Smooth muscle cell of the brain vasculature (primary cell): ENCODE measurements at places on chromosomes 4 and X.

DNA sequence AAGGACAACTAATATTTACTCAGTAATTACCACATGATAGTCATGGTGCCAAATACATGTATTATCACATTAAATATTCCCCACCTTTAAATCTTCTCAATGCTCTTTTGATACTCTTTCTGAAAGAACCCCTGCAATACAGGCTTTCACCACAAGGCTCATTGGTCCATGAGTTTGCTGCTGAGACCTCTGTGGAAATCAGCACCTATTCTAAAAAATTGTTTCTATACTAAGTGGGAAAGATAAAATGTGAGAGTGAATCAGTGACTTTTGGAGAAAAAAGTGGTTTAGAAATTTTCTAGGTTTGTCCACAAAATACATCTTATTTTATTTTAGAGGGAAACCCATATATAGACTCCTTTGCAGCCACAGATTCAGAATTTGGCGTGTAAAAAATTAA, 257.3 kb downstream of the ZIC3 start:
- DNase-seq = no peak

- DNase-seq = no peak
Observed at GRCh38 chr4:37615720-37616063, 70.5 kb downstream of the RELL1 start.

DNA sequence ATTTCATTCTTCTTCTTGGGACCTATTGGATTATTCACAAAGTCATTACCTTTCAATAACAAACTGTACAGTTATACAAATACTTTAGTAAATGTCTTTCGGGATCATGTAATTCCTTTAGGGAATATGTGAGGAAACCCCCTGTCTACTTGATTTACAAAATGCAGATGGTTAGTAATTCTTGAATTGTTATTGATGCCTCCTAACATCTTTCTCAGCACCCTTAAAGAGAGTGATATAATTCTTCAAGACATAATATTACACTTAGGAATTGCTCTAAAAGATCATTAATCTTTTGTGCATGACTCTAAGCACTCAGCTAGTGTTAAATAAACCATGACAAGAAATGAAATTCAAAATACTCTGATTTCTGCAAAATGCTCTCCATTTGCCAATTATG, 988.1 kb upstream of the HS3ST1 start:
- DNase-seq = no peak

GRCh38 chr4:156021298-156021697, 67.6 kb upstream of the CTSO start:
- no peak for DNase-seq

DNA sequence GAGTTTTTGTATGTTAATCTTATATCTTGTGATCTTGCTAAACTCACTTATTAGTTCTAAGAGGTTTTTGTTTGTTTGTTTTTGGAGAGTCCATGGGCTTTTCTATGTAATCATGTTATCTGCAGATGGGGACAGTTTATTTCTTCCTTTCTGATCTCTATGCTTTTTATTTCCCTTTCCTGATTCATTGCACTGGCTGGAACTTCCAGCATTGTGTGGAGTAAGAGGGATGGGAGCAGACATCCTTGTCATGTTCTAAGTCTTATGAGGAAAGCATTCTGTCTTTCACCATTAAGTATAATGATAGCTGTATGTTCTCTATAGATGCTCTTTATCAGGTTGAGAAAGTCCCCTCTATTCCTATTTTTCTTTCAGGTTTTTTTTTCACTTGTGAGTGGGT, 90.6 kb upstream of the TBC1D9 start:
- no peak for DNase-seq

DNA sequence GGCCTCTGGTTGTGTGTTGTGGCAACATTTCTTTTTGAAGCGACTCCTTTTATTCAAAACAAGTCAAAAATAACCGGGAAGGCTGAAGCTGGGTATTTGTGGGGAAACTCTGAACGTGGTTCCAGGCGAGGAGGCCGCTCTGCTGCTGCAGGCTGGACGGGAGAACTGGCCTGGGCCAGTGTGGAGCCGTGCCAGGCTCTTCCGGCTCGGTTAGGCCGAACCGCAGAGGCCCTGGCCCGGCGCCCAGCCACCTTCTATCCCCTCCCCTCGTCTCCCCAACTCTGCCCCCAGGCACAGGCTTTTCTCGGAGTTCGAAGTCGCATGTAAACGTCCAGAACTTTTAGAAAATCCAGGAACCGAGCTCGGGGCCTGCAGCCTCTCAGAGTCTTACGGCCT, 2.4 kb upstream of the BCOR start:
- no peak for DNase-seq

DNA sequence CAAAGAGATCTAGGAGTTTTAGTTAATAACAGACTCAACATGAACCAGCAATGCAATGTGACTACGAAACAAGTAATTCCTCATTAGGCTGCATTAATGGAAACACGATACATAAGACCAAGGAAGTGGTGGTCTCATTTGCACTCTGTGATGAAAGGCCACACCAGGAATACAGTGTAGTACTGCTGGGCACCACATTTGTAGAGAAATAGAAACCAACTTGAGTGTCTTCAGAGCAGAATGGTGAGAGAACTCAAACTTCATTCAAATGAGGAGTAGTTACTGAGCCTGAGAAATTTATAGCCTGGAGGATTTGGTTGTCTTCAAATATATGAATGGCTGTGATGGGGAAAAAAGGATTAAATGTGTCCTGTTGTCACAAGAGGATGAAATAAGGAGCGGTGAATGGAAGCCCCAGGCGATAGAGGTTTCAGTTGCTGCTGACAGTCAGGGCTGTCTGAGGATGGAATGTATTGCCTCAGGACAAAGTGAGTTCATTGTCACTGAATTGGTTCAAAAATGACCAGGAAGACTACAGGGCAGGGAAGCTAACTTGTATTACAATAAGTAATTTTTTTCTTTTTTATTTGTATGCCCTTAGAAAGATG, 50.9 kb downstream of the NFKB1 start:
- no peak for DNase-seq

GRCh38 chr4:145734031-145734430, 54.1 kb downstream of the C4orf51 start:
- DNase-seq = no peak

- no peak for DNase-seq
Observed at GRCh38 chrX:119698845-119699244, 5.9 kb upstream of the SEPTIN6 start.

- no peak for DNase-seq
Observed at GRCh38 chr4:94924566-94924965, 166.8 kb downstream of the BMPR1B start.

DNA sequence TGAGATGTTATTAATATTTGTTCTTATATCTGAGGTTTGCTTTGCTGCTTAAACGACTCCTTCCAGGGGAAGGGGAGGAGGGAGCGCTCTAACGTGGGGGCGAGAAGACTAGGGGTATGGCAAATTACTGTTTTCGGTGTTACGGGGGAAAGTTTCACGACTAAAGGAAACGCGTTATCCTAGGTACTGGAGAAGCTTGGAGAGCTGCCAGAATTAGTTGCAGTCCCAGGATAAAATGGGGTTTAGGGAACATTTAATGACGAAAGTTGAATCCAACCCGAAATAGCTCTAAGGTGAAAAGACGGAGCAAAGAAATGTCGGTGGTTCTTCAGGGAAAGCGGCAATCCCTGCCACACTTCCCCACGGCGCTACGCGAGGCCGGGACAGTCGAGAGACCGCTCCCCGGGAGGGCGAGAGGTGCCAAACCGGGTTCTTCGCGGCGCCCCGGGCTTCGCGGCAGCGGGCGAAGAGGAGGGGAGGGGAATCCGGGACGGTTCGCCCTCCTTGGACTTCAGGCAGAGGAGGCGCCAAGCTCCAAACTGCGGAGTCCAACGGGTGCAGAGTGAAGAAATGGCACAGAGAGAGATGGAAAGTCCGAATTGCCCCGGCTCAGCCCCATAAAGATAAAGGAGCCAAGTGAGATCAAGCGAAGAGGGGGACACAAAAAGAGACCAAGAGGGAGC, 724 bp downstream of the THOC2 start:
- no peak for DNase-seq

DNA sequence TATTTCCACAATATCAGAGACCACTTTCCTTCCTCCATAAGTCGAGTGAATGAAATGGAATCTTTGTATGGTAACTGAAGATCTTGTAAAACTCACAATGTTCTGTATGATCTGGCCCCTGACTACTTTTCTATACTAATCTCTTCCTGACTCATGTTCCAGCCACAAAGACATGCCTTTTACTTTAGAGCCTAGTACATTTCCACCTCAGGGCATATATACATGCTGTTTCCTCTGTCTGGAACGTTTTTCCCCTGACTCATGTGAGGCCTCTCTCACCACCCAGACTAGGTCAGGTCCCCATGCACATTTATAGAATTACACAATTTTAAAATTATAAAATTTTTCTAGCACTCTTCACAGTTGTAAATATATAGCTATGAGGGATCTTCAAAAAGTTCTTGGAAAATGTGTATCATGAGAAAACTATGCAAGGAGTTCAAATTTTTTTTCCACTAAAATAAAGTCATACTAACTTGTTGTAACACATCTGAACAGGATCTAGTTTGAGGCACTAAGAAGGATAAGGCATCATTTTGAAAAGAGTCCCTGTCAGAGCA, 208.8 kb downstream of the SH2D1A start:
- DNase-seq = no peak

GRCh38 chr4:185137233-185137925, 5.7 kb upstream of the SLC25A4 start:
- DNase-seq = no peak

DNA sequence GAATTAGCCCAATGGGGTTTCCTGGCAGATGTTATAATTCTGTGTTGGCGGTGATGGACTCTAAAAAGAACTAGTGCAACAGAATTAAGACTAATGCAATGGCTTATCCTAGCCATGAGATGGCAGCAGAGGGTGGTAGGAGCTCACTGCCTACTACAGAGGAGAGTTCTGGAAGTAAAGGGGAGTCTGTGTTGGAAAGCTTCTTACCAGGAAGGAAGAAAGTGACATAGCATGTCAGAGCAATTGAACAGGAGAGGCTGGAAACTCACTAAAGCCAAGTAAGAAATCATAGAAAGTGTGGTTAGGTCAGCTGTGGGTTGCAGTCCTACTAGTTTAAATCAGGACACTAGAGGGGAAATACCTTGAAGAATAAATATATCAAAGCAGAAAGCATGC, 6.3 kb upstream of the TRPC5OS start:
- no peak for DNase-seq

- DNase-seq = no peak
Observed at GRCh38 chr4:113955948-113956347, 23.5 kb downstream of the ARSJ start.

DNA sequence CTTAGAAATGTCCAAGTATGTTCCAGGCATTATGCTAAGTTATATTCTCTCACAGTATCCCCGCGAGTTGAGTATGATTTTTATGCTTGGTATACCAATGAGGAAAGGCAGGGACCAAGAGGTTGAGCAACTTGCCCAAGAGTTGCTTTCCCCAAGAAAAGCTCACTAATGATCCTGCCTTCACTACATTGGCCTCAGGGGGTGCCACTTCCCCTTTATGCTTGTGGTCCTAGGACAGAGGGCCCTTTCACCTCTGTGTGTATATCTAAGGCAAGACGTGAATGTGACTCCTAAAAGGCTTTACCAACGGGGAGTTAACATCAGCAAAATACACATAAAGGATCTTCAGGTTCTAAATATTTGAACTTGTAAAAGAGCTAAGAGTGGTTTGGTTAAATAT, 164.4 kb upstream of the CPEB2 start:
- DNase-seq = no peak

GRCh38 chrX:96481831-96482230, 202.8 kb upstream of the DIAPH2 start:
- DNase-seq = no peak

DNA sequence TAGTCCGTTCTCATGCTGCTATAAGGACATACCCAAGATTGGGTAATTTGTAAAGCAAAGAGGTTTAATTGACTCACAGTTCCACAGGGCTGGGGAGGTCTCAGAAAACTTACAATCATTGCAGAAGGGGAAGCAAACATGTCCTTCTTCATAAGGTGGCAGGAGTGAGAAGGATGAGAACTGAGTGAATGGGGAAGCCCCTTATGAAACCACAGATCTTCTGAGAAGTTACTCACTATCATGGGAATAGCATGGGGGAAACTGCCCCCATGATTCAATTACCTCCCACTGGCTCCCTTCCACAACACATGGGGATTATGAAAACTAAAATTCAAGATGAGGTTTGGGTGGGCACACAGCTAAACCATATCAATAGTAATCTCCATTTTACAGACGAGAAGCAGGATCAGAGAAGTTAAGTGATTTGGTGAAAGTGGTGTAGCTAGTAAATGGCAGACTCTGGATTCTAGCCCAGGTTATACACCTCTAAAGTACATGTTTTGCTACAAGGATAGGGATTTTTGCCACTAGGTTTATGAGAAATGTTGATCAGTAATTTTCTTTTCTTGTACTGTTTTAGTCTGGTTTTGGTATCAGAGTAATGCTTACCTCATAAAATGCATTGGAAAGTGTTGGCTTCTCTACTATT, 47.3 kb upstream of the C1GALT1C1 start:
- DNase-seq = no peak

GRCh38 chr4:4227510-4228355, 1.0 kb upstream of the OTOP1 start:
- DNase-seq = no peak

GRCh38 chr4:73252001-73252400, 6.6 kb downstream of the ANKRD17 start:
- DNase-seq = no peak

- DNase-seq = no peak
Observed at GRCh38 chrX:24513416-24513815, 48.3 kb downstream of the PDK3 start.

DNA sequence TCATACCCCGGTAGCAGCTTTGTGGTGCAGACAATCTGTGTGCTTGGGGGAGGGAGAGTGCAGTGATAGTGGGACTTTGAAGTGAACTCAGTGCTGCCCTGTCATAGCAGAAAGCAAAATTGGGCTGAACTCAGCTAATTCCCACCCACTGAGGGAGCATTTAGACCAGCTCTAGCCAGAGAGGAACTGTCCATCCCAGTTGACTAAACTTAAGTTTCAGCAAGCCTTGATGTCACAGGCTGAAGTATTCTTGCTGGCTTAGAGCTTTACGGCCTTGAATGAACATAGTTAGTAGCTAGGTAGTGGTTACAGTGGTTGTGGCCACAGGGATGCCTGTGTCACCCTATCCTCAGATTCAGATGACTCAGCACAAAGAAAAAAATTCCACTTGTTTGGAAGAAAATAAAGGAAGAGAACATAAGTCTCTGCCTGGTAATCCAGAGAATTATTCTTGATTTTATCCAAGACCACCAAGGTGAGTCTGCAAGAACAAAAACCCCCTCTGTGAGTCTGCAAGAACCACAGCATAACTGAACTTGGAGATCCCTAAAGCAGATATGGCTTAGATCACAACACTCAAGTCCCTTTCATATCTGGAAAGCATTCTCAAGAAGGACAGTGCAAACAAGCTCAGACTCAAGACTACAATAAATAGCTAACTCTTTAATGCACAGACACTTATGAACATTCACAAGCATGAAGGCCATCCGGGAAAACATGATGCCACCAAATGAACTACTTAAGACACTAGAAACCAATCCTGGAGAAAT, 39.4 kb downstream of the ADH7 start:
- no peak for DNase-seq

GRCh38 chr4:172721659-172722058, 447.0 kb upstream of the GALNT7 start:
- DNase-seq = no peak

- DNase-seq = no peak
Observed at GRCh38 chr4:10108391-10108790, 8.2 kb downstream of the WDR1 start.
